ENCODE measurements at places on chromosomes 6 and 20.

DNA sequence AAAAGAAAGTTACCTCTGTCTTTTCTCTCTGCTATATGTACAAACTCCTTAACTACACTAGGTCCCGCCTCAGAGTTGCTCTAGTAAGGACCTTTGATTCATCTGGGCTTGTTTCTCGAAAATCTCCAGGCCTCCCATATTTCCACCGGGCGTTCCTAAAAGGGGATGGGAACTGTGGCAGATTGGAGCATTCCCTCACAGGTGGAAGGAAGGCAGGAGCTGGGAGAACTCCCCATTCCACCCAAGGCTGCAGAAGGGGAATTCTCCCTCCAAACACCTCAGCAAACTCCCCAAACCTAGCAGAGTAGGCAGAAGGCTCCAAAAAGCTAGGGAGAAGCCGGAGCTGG, 1.6 kb upstream of the TFAP2A start:
- DNase-seq, result no peak

GRCh38 chr6:12096342-12096741, 84.2 kb downstream of the HIVEP1 start:
- no peak for DNase-seq

DNA sequence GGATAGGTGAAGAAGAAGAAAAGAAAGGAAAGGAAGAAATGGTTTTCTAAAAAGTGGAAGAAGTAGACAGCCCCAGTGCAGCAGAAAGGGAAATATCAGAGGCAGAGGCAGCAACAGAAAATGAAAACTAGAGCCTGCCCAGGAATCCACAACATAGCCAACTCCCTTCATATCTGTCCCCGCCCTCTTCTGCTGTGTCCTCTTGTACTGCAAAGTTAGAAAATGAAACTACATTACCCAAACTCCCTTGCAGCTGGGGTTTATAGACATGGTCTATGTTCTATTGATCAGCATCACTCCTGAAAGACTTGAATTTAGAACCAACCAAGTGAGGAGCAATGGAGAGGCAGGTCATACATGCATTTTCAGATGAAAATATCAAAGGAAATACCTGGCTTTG, 200.5 kb upstream of the PHACTR1 start:
- no peak for DNase-seq

GRCh38 chr20:62980970-62981369, 25.8 kb downstream of the BHLHE23 start:
- peak; percentile 96 for DNase-seq

GRCh38 chr20:37523012-37523391, 2.0 kb downstream of the NNAT start:
- DNase-seq, result no peak

DNA sequence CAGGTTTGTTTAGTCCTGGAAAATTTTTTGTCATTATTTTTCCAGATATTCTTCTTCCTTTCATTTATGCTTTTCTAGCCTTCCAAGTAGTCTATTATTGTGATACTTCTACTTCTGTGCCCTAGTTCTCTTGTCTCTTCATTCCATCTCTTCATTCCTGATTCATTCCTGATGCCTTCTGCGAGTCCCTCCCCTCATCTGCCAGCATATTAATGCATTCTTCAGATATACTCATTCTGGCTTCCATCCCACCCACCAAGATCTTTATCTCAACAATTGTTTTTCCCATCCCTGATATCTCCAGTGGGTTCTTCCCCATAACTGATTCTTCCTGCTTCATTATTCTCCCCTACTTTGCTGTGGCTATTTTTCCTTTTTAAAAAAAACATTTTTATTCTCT, 35.2 kb downstream of the ALDH5A1 start:
- no peak for DNase-seq

DNA sequence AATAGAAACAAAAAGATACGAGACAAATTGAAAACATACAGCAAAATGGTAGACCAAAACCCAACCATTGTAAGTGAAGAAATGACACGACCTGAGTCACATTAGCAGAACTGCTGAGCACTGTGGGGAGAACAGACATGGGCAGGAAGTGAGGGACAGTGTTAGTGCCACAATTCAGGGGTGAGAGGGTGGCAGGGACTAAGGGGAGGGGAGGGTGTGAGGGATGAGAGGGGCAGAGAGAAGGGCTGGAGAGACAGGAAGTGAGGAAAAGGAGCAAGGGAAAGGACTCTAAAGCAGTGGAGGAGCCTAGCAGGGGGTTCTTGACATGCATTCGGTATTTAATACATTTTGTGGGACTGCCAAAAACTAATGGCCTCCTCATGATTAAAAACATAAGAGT, 45.0 kb upstream of the TRIM26 start:
- no peak for DNase-seq

DNA sequence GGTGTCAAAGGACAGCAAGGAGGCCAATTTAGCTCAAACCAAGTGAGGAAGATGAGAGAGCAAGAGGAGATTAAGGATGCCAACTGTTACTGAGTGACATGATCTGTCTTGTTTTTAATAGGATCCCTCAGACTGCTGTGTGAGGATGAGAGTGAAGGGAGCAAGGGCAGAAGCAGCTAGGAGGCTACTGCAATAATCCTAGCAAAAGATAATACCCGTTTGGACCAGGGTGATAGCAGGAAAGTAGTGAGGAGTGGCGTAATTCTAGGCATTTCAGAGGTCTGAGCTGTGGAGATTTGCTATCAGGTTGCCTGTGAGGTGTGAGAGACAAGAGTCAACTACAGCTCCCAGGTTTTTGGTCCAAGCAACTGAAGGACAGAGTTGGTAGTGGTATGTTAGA, 14.7 kb downstream of the UBE2V1 start:
- DNase-seq, result no peak
